Mesenteric fat pad (tissue), 1 donor: ENCODE measurements at places on chromosomes 16 and 17.

DNA sequence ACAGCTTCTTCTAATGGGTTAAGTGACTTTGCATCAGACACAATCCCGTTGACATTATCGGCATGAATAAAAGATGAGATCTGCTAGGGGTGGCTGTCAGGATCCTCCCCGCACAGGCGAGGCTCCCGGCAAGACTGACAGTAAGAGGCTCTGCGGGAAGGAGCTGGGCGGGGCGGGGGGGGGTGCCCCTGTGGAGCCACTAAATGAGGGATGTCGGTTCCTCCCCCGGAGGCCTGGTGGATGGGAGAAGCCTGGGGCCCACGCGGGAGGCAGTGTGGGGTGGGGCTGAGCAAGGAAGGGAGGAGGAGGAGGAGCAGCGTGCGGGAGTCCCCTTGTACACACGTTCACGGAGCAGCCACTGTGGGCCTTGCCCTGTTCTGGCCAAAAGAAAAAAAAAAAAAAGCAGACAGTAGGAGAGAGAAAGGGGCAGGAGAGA lies 190.9 kb upstream of the GSE1 start:
- no peak for DNase-seq

DNA sequence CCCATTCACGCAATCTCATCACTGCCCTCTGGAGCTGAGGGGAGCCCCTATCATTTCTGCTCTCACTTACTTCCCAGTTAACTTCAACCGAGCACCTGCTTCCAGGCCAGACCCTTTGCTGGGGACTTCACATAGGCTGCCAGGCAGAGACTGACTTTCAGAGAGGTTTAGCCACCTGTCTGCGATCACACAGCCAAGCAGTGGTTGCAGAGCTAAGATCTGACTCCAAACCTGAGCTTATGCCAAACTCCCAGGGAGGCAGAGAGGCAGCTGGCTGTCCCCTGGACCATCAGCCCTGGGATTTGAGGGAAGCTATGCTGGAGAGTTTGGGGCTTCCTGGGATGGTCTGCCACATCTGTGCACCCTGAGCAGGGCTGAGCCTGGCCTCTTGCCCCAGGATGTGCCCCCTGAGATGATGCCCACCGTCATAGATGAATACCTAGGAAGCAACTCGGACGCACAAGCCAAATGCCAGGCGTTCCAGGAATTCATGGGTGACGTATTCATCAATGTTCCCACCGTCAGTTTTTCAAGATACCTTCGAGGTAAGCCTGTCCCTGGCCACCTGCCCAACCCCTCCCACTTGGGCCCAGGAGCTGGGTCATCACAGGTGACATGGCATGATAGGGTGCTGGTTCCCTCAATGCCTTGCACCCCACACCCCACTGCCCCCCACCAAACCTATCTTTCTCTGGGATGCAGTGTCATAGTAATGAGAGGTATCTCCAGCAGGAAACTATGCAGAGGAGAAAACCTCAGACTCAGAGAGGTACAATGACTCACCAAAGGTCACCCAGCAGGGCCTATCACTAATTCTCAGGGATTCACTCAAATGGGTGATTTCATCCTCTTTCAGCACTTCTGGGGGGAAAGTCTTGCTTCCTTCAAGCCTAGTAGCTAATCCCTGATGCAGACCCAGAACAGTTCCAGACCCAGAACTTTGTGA lies 10.0 kb downstream of the CES3 start:
- no peak for DNase-seq

DNA sequence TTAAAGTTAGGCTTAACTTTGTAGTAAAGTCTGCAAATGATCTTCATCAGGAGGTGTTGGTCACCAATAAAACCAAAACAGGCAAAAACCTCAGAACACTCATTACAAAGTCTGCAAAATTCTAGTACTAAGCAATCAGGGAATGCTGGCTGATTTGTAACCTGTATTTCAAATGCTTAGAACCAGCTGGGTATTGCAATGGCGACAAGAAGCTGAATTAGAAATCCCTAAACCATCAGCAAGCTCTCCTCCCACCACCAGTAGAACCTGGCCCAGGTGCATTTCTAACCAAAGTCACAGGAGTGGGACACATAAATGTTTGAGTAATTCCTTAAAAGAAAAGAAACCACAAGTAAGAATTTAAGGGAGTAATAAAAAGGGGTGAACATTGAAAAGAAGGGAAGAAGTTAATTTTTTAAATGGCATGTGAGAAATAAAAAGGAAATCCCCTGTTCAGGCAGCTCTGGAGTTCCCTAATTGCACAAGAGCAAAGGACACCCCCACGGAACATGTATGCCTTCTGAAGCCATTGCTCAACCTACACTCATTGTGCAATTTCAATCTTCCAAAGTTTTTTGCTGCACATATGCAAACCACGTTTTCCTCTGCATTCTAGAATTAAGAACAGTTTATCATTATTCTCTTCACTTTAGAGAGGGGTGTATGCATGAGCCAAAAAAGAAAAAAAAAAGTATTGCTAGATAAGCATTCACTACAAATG lies 102.9 kb downstream of the HIC1 start:
- no peak for DNase-seq

DNA sequence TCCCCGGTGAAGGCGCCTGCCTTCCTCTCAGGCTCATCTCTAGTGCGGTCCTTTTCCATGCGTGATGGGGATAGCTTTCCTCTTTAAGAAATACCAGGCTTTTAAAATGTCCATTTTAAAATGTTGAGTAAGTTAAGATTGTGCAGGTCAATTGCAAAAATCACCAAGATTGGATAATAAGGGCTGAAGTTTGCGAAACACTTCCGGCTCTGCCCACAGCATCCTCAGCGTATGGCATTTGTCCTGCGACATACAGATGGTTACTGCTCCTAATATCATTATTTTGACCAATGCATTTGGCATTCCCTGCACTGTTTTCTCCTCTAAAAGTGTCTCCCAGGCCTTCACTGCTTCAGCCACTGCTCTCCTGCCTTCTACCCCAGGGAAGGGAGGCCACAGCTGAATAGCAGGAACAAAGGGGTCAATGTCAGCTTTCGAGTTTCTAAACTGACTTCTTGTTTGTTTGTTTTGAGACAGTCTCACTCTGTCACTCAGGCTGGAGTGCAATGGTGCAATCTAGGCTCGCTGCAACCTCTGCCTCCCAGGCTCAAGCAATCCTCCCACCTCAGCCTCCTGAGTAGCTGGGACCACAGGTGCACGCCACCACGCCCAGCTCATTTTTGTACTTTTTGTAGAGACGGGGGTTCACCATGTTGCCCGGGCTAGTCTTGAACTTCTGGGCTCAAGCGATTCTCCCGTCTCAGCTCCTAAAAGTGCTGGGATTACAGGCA lies 91.9 kb downstream of the CRISPLD2 start:
- DNase-seq = no peak

DNA sequence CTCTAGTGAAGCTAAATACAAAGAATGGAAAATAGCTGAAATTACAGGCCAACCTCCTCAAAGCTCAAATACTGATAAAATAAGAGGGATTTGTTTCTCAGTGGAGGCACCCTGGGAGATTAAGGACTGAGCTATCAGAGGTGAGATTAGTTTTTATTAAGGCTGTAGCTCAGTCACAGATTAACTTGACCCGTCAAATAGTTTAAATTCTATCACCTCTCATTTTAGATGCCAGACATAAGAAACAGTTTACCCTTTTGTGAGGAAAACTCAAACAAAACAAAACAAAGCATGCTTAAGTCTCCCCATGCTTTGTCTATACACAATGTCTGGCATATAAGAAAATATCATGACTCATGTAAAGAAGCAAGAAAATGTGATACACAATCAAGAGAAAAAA lies 208.3 kb upstream of the PMFBP1 start:
- DNase-seq = no peak

GRCh38 chr17:76063875-76064546 lies 8.3 kb downstream of the SRP68 start:
- DNase-seq = no peak

DNA sequence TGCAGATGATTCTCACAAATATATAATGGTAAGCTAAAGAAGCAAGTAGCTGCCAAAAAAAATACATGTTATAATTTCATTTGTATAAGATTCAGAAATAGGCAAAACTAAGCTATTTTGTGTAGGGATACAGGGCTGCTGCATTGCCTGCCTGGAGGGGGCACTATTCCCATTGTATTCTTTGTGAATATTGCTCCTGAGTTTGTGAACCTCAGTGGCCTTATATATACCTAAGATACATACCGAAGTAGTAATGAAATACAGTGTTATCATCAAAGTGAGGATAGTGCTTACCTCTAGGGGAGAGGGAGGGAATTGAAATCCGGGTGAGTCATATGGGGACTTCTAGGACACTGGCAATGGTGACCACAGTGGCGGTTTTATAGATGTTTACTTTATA lies 53.5 kb downstream of the C17orf58 start:
- DNase-seq = no peak

- DNase-seq = no peak
These were observed 45.7 kb upstream of the MRC2 start for GRCh38 chr17:62581764-62582163.

DNA sequence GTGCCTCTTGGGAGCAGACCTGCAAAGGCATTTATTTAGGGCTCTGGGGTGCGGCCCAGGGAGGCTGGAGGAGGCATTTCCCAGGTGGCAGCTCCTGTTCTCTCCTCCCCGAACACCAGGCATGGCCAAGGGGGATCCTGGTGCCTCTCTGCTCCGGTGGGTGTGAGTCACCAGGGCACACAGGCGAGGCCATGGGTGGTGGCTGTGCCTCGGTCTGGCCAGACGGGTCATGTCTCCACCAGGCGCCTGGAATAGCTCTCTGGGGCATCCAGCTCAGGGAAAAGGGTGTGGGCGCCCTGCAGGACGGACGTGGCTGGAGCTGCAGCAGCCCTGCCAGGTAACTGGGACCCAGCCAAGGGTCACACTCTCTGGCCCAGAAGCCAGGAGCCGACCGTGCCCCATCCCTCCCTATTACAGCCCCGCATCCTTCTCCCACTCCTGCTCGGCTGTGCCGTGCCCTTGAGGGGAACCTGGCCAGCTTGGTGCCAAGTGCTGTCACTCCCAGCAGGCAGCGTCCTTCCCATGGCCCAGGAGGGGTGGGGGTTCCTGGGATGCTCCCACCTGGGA lies 25.8 kb downstream of the SOX8 start:
- DNase-seq = no peak

- no peak for DNase-seq
These were observed 658 bp downstream of the SYNRG start for GRCh38 chr17:37608351-37609169.

DNA sequence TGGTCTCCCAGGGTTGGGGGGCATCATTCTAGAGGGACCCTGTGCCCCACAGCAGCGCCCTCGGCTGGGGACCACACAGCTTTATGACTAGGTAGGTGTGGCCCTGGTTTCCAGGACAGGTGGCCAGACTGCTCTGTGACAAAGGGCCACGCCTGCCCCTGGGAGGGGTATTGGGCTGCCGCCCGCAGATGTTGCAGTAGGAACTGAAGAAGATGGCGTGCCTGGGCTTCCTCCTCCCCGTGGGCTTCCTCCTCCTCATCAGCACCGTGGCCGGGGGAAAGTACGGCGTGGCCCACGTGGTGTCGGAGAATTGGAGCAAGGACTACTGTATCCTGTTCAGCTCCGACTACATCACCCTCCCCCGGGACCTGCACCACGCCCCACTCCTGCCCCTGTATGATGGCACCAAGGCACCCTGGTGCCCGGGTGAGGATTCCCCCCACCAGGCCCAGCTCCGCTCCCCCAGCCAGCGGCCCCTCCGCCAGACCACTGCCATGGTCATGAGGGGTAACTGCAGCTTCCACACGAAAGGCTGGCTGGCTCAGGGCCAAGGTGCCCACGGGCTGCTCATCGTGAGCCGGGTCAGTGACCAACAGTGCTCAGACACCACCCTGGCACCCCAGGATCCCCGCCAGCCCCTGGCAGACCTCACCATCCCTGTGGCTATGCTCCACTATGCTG lies at the start of gene SPPL2C:
Gene SPPL2C (plus strand): TSS at position 187 of the 681 bp plus-strand sequence. CDS start 26 bp downstream, at position 213.
- DNase-seq = no peak

- DNase-seq = no peak
These were observed 1.5 kb downstream of the SNX29 start for GRCh38 chr16:11978080-11978479.

DNA sequence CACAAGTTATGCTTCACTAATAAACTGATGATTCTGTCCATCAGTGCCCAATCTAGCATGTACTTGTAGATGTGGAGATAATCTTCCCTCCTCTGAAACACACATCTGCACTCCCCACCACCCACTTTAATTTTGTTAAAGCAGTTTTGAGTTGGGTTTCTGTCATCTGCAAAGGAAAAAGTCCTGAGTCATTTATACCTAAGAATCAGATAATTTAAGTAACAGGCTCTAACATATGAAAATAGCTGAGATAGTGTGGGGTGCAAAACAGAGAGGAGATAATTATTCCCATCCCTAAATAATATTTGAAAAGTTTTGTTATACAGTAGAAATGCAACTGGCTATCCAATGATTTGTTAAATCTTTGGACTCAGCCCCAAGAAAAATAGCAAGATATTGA lies 67.7 kb upstream of the ALOX12 start:
- no peak for DNase-seq

GRCh38 chr17:80880648-80880985 lies 111.0 kb upstream of the CHMP6 start:
- peak; percentile 64 for DNase-seq

- DNase-seq = no peak
These were observed 6.2 kb upstream of the ACTG1 start for GRCh38 chr17:81518785-81519283.

DNA sequence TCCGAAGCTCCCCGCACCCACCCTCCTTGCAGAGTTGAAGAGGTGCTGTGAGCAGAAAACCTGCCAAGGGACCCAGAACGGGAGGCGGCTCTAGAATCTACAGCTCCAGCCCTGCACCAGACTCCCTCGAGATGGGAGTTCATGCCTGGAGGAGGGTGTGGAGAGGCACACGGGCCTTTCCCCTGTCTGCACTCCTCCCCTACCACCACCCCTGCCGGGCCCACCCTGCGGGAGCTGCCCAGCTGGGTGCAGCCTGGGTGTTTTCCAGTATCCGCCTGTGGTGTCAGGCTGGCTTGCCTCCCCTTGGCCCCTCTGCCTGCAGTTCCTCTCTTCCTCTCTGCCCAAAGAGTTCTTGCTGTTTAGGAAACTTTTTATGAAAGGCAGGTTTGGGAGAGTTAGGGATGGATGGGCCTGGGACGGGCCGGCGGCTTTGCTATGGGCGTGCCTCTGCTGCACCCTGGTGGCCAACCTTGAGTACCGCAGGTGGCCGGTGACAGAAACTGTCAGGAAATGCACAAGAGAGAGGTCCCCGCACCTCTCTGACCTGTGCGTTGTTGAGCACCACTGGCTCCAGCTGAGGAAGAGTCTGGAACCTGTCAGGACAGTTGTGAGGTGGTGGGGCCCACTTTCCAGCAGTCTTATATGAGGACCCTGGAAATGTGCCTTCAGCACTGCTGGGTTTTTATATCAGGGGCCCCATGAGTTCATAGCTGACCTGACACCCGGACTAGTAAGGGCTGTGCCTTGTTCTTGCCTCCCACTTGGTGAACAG lies 354.1 kb downstream of the SEC14L1 start:
- peak; percentile 92 for DNase-seq

- no peak for DNase-seq
These were observed 1096.1 kb upstream of the EEF2KMT start for GRCh38 chr16:6193718-6194117.

- no peak for DNase-seq
These were observed 25.8 kb downstream of the HS3ST3A1 start for GRCh38 chr17:13575922-13576419.

GRCh38 chr16:53034306-53034705 lies 18.4 kb downstream of the CHD9NB start:
- no peak for DNase-seq

GRCh38 chr16:21987498-21987897 lies 13.4 kb downstream of the PDZD9 start:
- DNase-seq = no peak

GRCh38 chr17:66417300-66417719 lies 114.9 kb downstream of the PRKCA start:
- DNase-seq = no peak

- DNase-seq = no peak
These were observed 35.7 kb downstream of the CYB5D2 start for GRCh38 chr17:4178651-4179050.
